ENCODE measurements at places on chromosomes 7 and 10.

DNA sequence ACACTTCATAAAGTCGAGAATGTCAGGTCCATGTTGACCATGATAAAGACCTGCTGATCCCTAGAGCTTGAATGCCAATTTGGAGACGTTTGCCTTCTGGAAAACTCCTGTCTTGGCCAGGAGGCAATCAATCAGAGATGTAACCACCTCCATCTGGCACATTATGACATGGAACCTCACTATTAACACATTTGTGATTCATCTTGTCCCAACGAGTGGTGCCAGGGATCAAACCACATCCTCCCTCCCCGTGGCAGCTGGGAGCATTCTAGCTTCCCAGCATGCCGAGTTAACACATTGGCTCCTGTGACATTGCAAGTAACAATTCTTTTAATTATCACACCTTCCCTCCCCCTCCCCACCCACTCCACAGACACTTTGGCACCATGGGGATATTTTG is 84.0 kb upstream of the PPP1R17 start:
- no peak for DNase-seq

GRCh38 chr7:24968165-24968564 is 11.8 kb downstream of the OSBPL3 start:
- DNase-seq: no peak

DNA sequence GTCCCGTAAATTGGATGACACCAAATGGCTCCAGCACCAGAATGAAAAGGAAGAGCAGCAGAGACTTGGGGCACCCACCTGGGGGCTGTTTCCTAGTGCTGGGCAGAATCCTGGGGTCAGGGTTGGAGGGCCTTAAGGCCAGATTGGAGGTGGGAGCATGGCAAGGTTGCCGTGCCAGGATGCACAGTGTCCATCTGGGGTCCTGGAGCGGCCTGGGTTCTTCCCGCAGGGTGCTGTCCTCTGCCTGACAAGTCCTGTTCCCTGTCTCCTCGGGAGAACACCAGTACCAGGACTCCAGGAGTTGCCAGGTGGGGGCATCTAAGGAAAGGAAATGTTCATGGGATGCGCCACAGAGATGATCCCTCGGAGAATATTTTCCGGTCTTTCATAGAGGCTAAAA is 42.8 kb downstream of the MGMT start:
- DNase-seq: no peak

- no peak for DNase-seq
Measured at GRCh38 chr7:102101111-102101551, 185.5 kb upstream of the SH2B2 start.

- no peak for DNase-seq
Measured at GRCh38 chr7:5193880-5194279, 3.8 kb downstream of the WIPI2 start.

DNA sequence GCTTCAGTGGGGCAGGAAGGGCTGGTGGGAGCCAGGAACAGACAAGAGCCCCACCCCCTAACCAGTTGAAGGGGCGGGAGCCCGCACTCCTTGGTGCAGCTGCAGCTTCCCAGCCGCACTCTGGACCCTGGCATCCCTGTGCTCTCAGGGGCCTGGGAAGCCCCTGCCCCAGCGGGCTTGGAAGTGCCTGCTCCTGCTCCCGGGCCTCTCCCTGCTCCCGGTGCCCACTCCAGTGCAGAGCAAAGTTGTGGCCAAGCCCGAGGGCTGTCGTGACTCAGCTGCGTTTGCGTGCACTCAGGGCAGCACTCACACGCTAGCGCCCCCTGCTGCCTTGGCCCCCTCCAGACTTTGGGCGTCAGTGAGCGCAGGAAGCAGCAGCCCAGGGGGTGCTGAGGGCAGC is 883.8 kb downstream of the LRMDA start:
- no peak for DNase-seq

- no peak for DNase-seq
Measured at GRCh38 chr10:3139216-3139910, 33.2 kb downstream of the PITRM1 start.

DNA sequence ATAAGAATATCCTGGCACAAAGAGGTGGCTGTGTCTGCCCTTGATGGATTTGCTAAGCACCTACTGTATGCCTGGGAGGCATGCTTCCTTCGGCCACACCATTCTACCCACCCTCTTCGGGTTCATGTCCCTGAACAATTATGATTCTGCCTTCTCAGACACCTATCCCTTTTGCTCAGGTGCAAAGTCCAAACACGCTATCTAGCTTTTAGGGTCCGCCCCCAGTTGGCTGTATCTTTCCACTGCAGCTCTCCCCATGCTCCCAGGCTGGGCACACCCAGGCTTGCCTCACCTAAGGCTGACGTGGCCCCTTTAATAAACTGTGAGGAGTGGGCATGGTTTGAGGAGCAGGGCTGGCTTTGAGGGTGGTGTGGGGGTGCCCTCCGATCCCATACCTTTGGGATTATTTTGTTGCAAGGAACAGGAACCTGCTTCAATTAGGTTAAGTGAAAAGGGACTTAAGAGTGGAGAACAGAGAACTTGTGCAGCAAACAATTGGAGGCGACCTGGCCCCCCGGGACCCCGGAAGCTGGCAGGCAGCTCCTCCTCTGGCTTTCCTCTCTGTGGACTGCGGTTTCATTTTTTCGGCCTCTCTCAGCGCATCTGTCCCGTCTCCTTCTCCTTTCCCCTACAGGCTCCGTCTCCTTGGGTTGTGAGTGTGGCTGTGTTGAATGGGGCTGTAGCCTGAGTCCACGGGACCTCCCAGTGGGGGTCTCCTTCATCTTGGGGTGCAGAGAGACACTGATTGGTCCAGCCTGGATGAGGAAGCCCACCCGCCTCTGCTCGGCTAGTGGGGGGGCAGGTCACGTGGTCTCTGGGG is 3.8 kb downstream of the CLIP2 start:
- no peak for DNase-seq

GRCh38 chr7:2510909-2511768 is 8.4 kb upstream of the LFNG start:
- no peak for DNase-seq

DNA sequence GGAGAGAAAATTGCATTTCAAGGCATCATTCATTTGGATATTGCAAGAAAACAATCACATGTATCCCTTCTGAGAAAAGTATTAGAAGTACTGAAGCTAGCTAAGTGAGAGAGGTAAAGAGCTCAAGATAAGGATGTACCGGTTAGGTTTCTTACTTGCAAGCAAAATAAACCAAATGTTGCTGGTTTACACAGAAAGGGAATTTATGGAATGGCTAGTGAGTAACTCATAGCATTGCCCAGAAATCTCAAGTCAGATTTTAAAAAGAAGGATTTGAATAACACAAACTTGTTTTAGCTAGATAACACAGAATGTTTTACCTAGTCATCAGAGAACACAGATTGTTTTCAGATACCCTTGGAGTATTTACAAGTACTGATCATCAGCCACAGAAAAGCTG is 30.6 kb downstream of the KLHL7 start:
- DNase-seq: no peak

- no peak for DNase-seq
Measured at GRCh38 chr7:101910991-101911799, 93.8 kb downstream of the CUX1 start.

GRCh38 chr7:74572301-74572979 is 85.1 kb upstream of the GTF2I start:
- DNase-seq: no peak

All from HFF-Myc (cell line).